HFFc6 (cell line): ENCODE measurements at places on chromosomes 3 and 15. TPM values are rescaled to one million over a fixed set of nuclear protein-coding genes. Genes with fewer than 3 reads are reported as not detected.

- no peak overlapping the region for H3K27ac ChIP-seq
- DNase-seq = no peak
- no peaks in the 10 kb centered on the region for H3K36me3 ChIP-seq
- no peaks in the 10 kb centered on the region; the same call in 1 of the 2 replicates for H3K27me3 ChIP-seq
- H3K4me1 ChIP-seq = no peaks in the 10 kb centered on the region
- no peak overlapping the region for H3K4me3 ChIP-seq
These were observed 10.8 kb downstream of the CACNA2D3 start for GRCh38 chr3:54133196-54133595.

- DNase-seq = no peak
- no peak overlapping the region for H3K4me3 ChIP-seq
- H3K27ac ChIP-seq = no peak overlapping the region
- H3K27me3 ChIP-seq = no peaks in the 10 kb centered on the region
- H3K36me3 ChIP-seq = no peaks in the 10 kb centered on the region
- H3K4me1 ChIP-seq = no peaks in the 10 kb centered on the region
These were observed 230.2 kb upstream of the ARRDC4 start for GRCh38 chr15:97730315-97730714.

DNA sequence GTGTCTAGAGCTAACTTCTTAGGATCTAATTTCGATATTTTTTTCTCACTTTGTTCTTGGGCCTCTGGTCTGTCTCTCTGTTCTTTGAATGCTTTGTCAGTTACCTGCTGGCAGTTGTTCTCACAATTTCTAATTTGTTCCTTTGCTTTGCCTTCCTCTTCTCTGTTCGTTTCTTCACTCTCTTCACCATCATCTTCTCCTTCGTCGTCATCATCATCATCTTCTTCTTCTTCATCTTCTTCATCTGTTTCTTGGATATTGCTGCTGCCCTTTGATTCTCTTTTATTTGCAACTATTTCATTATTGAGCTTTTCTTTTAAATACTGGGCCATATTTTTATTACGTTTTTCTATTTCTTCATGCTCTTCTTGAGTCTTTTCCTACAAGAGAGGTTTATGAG lies 2.7 kb downstream of the LMOD3 start:
- H3K4me3 ChIP-seq = no peak overlapping the region
- peaks cover 12% of the 10 kb centered on the region for H3K4me1 ChIP-seq
- no peak overlapping the region for H3K27ac ChIP-seq
- no peaks in the 10 kb centered on the region for H3K36me3 ChIP-seq

Gene PRTG
- total RNA-seq = 0.29 to 1.2 TPM (median 0.42 TPM) in 3 replicates

DNA sequence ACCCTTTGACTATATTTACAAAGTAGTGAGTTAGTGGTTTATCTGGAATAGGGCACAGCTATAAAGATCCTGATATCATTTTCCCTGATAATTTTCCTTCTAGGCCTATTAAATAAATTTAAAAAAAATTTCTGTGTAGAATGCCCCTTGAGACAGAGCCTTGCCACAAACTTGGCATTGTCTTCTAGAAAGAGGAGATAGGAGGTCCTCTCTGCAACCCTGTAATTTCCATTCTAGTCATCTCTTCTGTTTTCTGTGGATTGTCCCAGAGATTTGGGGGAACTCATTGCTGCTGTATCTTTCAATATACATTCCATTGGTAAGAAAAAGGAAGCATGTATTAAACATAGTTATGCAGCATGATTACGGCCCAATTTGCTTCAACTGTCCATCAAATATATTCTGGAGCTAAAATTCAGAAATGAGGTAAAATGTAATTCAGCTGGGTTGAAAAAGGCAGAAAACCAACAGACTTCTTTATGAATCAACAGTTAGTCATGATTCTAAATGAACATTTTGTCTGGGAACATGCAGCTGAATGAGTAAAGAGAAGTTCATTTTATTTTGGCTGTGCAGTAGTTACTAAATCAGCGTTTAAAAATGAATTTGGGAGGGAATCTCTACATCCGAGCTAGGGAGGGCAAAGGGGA lies 401.1 kb downstream of the NAALADL2 start:
- no peaks in the 10 kb centered on the region for H3K36me3 ChIP-seq
- peak; percentile 28 for DNase-seq
- peaks cover 49% of the 10 kb centered on the region for H3K4me1 ChIP-seq
- peak overlapping the region; percentile 74 for H3K27ac ChIP-seq

DNA sequence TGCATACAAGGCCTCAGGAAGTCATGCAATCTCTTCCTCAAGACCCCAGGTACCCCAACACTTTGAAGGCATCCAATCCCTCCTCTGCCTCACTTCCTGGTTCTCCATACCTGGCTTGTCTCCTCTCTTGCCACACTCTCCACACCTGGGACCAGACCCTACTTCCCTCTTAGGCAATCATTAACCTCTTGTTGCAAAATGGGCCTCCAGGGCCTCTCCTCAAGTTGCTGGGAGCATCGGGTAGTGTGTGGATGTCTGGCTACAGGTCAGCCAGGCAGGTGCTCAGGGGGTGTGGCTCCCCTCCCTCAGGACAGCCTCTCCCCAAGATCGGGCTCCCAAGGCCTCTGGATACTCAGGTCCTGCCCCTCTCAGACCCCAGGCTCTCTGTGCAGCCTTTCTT lies 8.6 kb downstream of the PLA2G4E start:
- DNase-seq = no peak
- no peaks in the 10 kb centered on the region for H3K36me3 ChIP-seq
- no peak overlapping the region for H3K27ac ChIP-seq
